ENCODE measurements at places on chromosomes 1 and 21.
A peak's percentile ranks its signal among the peaks of the same experiment; 100 is the strongest.

- no peak for DNase-seq
Measured at GRCh38 chr1:201653233-201653632, 114.3 kb downstream of the NAV1 start.

- DNase-seq, result no peak
Measured at GRCh38 chr1:167472752-167473521, 45.4 kb downstream of the CD247 start.

DNA sequence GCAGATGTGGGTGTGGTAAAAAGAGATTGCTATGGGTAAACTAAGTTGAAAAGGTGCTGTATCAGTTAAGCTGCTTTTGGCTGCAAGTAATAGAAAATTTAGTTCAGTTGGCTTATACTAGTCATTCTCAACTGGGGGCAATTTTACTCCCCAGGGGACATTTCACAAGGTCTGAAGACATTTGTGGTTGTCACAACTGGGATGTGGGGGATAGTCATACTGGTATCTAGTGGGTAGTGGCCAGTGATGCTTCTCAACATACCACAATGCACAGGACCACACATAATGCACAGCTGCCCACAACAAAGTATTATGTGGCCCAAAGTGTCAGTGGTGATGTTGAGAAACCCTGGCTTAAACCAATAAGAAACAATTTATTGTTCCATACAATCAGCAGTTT lies 31.4 kb downstream of the SERTAD4 start:
- no peak for DNase-seq

- no peak for DNase-seq
Measured at GRCh38 chr1:200367841-200368534, 41.8 kb downstream of the ZNF281 start.

GRCh38 chr1:150479927-150480352 lies 7.3 kb upstream of the TARS2 start:
- DNase-seq, result no peak

DNA sequence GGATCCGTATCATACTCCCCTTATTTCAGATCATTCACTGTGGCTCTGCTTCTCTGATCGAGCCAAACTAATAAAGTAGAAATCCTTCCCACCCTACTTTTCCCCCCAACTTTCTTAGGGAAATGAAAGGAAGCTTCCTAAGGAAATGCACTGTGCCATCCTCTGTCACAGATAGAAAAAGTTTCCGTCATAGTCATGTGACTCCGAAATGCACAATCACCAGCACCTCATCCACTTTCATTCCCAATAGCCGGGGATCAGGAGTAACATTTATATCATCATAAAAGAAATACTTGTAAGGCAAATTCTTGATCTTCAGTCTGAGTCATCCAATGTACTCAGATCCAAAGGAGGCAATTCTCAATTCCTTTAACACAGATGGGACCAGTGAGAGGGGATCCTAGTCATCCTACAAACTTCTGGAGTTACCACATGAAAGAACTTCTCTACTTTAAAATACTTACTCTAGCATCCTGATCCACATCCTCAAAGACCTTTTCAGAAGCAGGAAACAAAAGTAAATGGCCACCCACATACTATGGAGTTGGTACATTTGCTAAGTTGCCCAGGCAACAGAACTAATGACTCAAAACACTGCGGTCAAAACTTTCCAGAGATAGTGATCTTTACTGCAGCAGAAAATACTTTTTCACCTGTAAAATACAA lies 97.8 kb upstream of the ZC3H11B start:
- DNase-seq, result no peak

GRCh38 chr1:107000902-107001301 lies 55.6 kb upstream of the PRMT6 start:
- DNase-seq, result no peak

GRCh38 chr1:116334015-116334547 lies 39.0 kb upstream of the ATP1A1 start:
- no peak for DNase-seq

DNA sequence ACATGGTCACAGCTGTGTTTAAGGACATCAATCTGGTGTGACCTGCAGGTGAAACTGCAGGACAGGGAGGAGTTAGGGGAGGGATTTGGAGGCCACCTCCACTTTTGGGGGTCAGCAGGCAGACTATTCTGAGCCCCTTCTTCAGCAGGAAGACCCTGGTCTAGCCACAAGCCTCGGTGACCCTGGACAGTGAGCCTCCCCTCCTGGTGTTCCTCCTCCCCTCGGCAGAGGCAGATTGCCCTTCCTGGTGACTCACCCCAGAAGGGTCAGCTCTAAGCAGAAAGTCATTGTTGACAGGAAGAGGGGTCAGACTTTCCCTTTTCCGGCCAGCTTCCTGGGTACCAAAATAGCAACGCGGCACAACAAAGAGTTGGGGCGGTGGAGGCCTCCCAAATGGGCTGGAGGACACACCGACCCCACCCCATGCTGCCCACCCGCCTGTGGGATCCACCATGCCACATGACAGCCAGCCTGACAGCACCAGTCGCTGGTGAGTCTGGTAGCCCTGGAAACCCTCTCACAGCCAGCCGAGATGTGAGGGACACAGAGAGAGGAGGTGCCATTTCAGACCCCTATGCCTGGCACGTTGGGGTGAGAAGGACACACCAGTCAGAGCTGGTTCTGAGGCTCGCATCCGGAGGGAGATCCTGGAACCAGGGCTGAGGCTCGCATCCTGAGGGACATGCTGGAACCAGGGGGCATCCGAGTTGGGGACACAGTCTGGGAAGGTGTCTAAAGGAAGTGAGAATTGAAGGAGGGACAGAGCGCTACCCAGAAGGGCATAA lies 14.7 kb upstream of the CSF1 start:
- no peak for DNase-seq

- DNase-seq, result peak; percentile 99
Measured at GRCh38 chr1:39539252-39539790, 37.3 kb downstream of the PABPC4 start.

- no peak for DNase-seq
Measured at GRCh38 chr1:86841116-86841515, 72.8 kb downstream of the SELENOF start.

DNA sequence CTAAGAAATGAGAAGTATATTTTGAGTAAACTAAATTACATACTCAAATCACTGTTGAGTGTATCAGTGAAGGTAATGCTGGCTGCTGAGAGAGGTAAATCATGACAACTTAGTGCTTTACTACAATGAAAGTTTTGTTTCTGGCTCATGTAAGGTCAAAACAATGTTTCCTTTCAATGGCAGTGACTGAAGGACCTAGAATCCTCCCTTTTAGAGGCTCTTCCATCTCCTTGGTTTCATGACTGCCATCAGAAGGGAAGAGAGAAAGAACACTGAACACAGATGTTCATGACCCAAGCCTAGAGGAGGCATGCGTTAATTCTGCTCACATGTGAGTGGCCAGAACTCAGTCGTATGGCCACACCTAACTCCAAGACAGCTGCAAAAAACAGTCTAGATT lies 130.6 kb downstream of the AKT3 start:
- DNase-seq, result no peak

DNA sequence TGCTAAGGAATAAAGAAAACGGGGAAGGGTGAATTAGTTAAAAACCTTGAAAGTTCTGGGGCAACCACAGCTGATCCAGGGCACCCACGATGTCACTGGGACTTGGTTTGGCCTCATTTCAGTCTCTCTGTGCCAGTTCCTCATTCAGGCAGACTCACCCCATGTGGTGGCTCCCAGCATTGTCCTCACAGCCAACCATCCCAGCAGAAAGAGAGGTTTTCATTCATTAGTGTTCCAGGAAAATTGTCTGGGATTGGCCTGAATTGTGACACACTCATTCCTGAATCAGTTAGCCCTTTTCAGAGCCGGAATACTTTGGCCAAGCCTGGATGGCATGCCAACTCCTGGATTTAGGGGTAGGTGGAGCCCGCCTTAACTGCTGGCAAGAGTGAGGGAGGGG lies 367.7 kb downstream of the PRDM2 start:
- no peak for DNase-seq

DNA sequence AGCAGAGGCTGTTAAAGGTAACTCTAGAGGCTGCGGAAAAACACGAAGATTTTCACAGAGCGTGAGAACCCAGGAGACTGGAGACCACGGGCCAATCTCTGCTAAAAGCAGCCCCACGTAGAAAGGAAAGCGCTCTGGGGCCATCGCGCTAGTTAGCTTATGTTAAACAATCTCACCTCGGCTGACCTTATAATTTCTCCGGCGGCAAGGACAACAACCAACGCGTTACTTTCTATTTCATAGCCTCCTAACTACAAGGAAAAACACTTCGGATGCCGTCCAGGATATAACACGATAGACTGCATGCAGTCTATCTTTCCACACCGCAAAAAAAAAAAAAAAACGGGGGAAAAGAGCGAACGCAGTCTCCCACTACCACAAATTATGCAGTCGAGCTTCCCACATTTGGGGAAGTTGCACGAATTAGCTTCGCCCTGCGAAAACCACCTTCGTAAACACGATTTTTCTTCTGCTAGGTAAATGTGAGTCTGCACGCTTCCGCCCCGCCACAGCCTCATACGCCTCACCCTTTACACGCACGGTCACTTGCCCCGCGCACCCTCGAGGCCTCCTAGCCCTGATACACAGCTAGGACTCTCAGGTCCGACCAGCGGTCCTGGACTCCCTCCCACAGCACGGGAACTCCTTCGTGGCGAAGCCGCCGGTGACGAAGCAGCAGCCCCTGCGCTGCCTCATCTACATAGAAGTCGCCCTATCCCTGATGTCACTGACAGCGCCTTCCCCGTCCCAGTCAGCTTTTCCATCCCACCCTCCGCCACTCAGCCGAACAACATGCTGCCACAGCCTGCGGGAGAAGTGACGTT lies 87.8 kb downstream of the PRKAB2 start:
- DNase-seq, result peak; percentile 85

DNA sequence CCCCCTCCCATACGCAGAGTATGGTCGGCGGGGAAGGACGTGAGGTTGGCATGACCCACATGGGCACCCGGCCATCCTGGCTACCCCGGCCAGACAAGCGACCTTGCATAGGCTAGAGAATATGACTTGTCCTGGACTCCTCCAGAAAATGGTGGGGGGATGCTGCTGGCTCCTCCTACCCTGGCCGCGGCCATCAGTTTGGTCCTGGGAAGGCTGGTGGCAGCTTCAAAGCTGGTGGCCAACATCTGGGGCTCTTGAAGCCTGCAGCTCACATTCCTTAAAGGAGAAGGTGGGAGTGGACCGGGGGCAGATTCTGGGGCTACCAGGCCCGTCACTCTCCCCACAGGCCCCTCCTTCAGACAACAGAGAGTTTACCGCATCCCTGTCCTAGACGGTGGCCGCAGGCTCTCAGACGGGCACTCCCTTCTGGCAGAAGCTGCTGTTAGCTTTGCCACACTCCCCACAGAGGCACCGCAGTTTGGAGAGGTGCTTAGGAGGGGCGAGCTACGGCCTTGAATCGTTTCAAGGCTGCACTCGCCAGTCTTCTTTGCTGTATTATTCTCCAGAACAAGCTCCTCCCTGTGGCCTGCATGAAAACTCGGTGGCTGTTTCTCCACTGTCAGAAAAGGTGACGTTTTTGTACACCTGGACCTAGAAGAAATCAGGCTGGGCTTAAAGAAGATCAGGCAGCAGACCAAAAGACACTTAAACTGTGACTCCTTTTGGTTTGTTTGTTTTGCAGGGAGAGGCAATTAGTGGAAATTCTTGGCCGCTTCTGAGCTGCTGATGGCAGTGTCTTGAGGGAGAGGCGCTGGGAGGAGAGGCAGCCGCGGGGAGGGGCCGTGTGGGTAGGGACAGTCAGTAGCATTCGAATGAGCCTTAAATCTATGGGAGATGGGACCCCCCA lies 68.0 kb downstream of the RUNX3 start:
- DNase-seq, result no peak

GRCh38 chr1:220521778-220522177 lies 6.2 kb upstream of the MARK1 start:
- peak; percentile 52 for DNase-seq

DNA sequence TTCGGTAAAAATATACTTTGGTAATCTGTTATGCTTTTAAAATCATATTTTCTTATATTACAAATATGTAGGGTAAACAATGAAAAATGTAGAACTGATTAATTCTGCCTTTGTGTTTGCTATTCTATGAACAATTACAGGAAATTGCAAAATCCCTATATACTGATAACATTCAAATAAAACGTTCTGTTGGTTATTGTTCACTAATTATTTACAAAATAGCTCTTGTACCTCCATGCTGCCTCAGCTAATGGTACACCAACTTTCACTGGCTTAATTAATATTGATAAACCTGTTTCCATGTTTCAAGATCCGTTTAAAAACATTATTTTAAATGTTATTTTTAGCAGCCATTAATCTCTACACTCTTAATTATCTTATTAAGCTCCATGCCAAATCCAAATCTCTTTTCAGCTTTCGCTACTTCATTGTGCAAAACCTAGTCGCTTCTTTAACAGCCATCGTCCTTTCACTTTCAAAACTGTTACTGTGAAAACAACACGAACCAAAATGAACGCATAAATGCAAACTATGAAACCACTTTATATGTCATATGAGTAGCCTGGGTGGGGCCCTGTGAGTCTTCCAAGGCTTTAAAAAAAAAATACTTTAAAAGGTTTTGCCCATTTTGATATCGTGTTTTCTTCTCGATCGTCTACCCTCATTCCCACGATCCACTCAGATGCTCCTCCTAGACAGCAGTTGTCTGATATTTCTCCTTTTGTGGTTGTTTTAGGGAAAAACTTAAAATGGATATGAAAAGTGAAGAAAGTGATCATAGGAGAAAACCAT lies 807.1 kb downstream of the USP25 start:
- DNase-seq, result no peak

DNA sequence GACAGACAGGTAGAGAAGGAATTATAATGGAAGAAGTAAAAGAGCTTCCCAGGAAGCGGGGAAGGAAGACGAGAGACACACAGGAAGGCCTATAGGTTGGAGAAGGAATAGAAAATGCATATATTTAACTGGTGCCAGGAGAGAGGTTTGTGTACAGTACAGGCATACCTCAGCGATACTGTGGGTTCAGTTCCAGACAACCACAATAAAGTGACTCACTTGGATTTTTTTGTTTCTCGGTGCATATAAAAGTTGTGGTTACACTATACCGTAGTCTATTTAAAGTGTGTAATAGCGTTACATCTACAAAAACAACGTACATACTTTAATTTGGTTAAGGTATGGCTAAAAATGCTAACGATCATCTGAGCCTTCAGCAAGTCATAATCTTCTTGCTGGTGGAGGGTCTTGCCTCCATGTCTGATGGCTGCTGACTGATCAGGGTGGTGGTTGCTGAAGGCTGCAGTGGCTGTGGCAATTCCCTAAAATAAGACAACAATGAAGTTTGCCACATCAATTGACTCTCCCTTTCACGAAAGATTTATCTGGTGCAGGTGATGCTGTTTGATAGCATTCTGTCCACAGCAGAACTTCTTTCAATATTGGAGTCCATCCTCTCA lies 16.0 kb downstream of the YARS1 start:
- DNase-seq, result no peak

GRCh38 chr1:91779548-91780021 lies 106.4 kb downstream of the TGFBR3 start:
- no peak for DNase-seq

GRCh38 chr1:41623736-41624135 lies 139.3 kb upstream of the EDN2 start:
- no peak for DNase-seq

GRCh38 chr1:210900820-210901219 lies 233.1 kb downstream of the KCNH1 start:
- DNase-seq, result no peak
